Naive thymus-derived CD4-positive, alpha-beta T cell (primary cell): ENCODE measurements at places on chromosomes 13 and 19. TPM values are rescaled to one million over a fixed set of nuclear protein-coding genes. Genes with fewer than 3 reads are reported as not detected.
A peak's percentile ranks its signal among the peaks of the same experiment; 100 is the strongest.

The KCNC3 gene
- polyA plus RNA-seq, result not detected

The ZNF763 gene
- polyA plus RNA-seq, result 3.2 TPM

The BRME1 gene
- 1.6 TPM for polyA plus RNA-seq

The CFAP97D2 gene
- polyA plus RNA-seq, result not detected

The ZNF468 gene
- 16.0 TPM for polyA plus RNA-seq

The SPTBN4 gene
- 0.20 TPM for polyA plus RNA-seq

GRCh38 chr13:113083022-113083373, 22.6 kb upstream of the F7 start:
- no peak for DNase-seq
- H3K4me1 ChIP-seq, result no peaks in the 10 kb centered on the region
- H3K4me3 ChIP-seq, result no peak overlapping the region
- H3K36me3 ChIP-seq, result no peaks in the 10 kb centered on the region
- H3K27me3 ChIP-seq, result no peaks in the 10 kb centered on the region

DNA sequence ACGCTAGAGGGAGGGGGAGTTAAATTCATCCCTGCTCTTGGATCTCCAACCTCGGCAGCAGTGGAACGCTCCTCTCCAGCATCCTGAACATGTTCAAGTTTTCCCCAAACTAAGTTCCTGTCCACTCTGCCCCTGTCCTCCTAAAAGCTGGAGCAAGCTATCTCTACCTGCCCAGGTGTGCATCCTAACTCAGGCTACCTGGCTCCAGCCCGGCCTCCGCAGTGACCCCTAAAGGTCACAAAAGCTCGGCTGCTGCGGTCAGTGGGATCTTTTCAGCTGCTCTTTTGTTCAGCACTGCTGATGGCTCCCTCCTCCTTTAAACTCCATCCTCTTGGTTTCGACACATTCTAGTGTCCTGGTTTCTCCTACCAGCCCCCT, 1.4 kb downstream of the DCUN1D2 start:
- peak overlapping the region; percentile 50 for H3K4me3 ChIP-seq
- no peak overlapping the region for H3K27ac ChIP-seq
- peaks cover 9% of the 10 kb centered on the region for H3K4me1 ChIP-seq
- no peak for DNase-seq
- no peaks in the 10 kb centered on the region for H3K36me3 ChIP-seq
- H3K27me3 ChIP-seq, result no peaks in the 10 kb centered on the region

DNA sequence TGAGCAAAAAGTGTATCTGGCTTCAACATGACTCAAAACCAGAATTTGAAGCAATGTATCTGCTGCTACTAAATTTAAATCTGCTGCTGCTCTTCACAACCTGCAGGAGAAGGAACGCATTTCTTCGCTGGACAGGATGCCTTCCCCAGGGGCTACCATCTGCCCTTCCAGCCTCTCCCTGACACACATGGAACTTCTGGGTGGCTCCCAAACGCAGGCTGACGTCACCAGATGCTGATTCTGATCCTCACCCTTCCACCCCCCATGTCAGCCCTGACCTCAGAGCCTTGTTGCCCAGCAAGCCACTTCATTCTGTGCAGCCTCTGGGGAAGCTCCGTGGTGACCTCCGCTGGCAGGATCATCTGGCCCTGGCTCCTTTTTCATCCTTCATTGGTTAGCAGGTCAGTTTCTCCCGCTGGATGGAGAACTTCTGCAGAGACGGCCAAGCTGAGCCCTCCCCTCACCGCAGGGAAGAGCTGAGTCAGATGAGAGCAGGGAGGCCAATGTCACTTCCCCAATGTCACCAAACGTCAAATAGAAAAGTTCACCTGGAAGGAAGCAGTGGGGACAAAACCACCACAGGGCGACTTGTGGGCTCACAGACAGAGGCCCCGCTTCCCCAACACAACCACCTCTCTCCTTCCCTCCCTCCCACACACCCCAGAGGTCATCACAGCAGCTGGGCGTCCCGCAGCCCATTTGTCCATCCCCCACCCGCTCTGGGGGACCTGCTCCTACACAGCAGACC, 14.0 kb upstream of the RAB20 start:
- no peak overlapping the region for H3K4me3 ChIP-seq
- no peaks in the 10 kb centered on the region for H3K27me3 ChIP-seq
- H3K36me3 ChIP-seq, result no peaks in the 10 kb centered on the region
- no peak overlapping the region for H3K27ac ChIP-seq
- DNase-seq, result no peak

DNA sequence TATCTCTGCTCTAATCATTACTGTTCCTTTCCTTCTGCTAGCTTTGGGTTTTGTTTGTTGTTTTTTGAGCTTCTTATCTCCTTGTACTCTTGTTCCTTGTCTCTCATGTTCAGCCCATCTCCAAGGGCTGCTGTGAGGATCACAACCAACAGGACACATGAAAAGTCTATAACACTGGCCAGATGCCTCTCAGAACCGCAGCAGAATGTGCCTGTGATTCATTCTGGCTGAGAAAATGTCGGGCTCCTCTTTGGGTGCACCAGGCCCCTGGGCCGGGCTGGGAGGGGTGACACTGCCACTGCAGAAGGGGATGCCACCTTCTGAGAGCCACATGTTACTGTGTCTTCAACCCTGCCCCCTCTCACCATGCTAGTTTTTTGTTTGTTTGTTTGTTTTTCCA, 48.0 kb downstream of the GGACT start:
- H3K27ac ChIP-seq, result no peak overlapping the region
- no peaks in the 10 kb centered on the region for H3K36me3 ChIP-seq
- DNase-seq, result no peak
- H3K4me1 ChIP-seq, result peaks cover 35% of the 10 kb centered on the region
- no peaks in the 10 kb centered on the region for H3K27me3 ChIP-seq

DNA sequence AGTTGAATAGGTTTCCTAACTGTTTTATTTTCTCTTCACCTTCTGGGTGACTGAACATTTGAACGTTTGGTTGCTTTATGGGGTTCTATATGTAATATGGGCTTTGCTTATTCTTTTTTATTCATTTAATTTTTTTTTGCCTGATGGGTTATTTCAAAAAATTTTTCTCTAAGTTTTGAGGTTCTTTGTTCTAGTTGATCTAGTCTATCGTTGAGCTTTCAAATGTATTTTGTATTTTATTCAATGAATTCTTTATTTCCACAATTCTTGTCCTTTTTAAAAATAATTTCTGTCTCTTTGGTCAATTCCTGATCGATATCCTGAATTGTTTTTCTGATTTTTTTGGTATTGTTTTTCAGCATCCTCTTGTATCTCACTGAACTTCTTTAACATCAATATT, 239.5 kb upstream of the PCDH9 start:
- H3K36me3 ChIP-seq, result no peaks in the 10 kb centered on the region
- H3K27ac ChIP-seq, result no peak overlapping the region
- H3K27me3 ChIP-seq, result no peaks in the 10 kb centered on the region
- no peak overlapping the region for H3K4me3 ChIP-seq
- no peak for DNase-seq

GRCh38 chr13:66972659-66973058, 257.5 kb downstream of the PCDH9 start:
- no peaks in the 10 kb centered on the region for H3K27me3 ChIP-seq
- no peaks in the 10 kb centered on the region for H3K36me3 ChIP-seq
- no peaks in the 10 kb centered on the region for H3K4me1 ChIP-seq
- H3K4me3 ChIP-seq, result no peak overlapping the region
- H3K27ac ChIP-seq, result no peak overlapping the region

DNA sequence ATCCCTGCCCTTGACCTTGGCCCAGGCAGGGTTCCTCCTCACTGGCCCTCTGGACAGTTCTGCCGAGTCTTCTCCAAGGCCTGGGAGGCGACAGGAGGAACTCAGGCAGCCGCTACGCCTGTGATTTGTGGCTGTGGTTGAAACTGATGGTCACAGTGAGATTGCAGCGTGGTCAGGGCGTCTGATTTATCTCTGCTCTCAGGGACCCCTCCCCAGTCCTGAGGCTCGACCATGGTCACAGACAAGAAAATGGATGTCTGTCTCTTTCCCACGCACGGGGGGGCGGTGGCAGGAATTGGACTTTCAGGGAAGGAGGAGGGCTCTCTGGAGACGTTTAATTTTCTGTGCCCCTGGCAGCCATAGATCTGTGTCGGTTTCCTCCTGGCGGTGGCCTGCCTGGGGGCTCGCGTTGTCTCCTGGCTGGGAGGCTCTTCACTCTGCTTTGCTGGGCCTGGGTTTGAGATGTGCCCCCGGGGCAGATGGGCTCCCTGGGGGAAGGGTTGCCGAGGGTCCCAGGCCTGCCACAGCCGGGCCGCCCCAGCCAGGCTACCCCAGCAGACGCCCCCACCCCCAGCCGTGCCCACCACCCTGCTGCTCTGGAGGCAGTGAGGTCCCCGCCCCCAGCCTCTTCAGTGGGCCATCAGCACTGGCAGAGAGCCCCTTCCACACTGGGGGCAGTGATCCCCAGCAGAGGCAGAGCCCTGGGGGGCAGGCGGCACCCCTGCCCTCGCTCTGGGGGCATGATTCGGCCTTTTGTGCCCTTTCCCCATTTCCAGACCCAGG, 167.4 kb downstream of the KDM4B start:
- DNase-seq, result no peak
- H3K4me1 ChIP-seq, result peaks cover 22% of the 10 kb centered on the region
- no peak overlapping the region for H3K4me3 ChIP-seq
- no peak overlapping the region for H3K27ac ChIP-seq

DNA sequence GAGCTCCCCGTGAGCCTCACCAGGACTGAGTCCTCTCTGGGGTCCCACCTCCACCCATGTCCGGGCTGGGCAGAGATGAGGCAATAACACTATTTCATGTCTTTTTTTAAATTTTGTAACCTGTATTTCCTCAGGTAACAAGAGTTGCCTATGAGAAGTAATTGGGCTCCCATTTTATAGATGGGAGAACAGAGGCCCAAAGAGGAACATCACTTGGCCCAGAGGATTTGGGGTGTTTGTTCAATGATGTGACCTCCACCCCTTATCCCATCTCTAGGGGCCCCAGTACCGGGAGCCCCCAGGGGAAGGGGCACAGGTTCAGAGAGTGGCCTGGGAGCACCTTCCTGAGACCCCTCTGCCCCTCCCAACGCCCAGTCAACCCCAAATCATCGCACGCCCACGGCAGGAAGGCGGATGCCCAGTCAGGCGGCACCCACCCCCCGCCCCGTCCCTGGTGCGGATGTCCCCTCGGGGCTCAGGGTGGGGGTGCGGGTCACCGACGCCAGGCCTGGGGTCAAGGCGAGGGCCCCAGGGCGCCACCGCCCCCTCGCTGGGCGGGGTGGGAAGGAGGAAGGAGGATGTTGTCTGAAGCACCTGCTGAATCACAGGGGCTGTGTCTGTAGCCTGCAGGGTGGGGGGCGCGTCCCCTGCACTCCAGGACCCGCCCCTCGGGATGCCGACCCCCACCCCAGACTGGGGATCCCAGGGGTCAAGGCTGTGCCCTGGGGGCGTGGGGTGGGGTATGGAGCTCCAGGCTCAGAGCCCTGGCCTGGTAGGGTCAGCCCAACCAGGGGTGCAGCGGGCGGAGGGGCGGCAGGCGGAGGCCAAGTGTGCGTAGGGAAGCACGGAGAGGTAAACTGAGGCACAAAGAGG, 9.0 kb upstream of the CIRBP start:
- peaks cover 15% of the 10 kb centered on the region for H3K36me3 ChIP-seq
- peaks cover 53% of the 10 kb centered on the region for H3K4me1 ChIP-seq
- peak overlapping the region; percentile 73 for H3K4me3 ChIP-seq
- no peak for DNase-seq
- no peaks in the 10 kb centered on the region for H3K27me3 ChIP-seq

DNA sequence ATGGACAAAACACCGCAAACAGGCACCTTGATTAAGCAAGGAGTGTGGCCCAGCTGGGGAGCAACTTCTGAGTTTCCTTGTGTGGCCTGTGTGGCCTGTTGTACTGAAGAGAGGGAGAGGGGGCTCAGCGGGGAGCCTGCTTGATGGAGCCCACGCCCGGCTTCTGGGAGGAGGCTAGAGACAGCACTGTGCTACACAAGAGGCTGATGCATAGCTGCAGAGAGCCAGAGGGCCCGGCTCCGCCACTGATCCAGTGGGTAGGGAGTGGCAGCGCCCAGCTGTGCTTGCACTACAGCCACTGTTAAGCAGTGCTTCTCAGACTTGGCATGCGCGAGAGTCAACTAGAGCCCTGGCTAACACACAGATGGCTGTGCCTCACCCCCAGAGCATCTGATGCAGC, 19.0 kb downstream of the LYL1 start:
- no peaks in the 10 kb centered on the region for H3K4me1 ChIP-seq
- no peaks in the 10 kb centered on the region for H3K36me3 ChIP-seq
- no peaks in the 10 kb centered on the region for H3K27me3 ChIP-seq
- no peak overlapping the region for H3K4me3 ChIP-seq

DNA sequence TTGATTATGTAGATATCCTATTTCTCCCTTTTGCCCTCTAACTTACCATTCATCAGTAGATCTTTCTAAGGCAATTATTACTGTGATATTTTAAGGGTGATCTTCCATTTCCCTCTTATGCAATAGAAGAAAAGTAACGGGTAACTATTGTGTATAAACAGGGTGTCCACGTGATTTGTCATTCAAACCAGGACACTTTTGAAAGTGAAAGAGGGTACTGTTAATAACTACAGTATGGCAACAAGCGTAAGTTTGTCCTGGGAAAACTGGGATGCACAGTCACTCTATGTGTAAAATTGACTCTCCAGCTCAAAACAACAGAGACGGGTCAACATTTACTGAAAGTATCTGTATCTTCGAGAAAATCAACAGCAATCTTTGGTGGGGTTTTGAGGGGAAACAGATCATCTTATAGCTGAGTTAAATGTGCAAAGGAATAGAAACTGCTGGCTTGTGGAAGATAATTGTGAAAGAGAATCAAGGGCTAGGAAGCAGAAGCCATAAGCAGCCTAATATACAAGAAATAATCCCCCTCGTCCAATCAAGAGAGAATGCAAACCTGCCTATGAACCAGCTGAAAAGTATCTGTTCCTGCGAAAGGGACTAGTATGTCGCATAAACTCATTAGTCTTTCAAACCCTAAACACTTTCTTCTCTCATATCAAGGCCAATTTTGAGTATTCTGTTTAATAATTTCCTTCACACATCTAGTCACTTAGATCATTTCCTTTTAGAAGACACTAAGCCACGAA, 126.7 kb downstream of the FOXO1 start:
- H3K27ac ChIP-seq, result no peak overlapping the region
- H3K27me3 ChIP-seq, result no peaks in the 10 kb centered on the region
- H3K36me3 ChIP-seq, result no peaks in the 10 kb centered on the region
- no peak for DNase-seq
- no peaks in the 10 kb centered on the region for H3K4me1 ChIP-seq
- H3K4me3 ChIP-seq, result no peak overlapping the region
